CD4-positive, CD25-positive, alpha-beta regulatory T cell (primary cell): ENCODE measurements at places on chromosomes 12 and 14.

- DNase-seq: no peak
These were observed 161.7 kb downstream of the ALX1 start for GRCh38 chr12:85441741-85442140.

GRCh38 chr14:105083926-105084685 is 18.9 kb upstream of the GPR132 start:
- no peak for DNase-seq

GRCh38 chr12:95446506-95446900 is 27.4 kb upstream of the METAP2 start:
- no peak for DNase-seq

DNA sequence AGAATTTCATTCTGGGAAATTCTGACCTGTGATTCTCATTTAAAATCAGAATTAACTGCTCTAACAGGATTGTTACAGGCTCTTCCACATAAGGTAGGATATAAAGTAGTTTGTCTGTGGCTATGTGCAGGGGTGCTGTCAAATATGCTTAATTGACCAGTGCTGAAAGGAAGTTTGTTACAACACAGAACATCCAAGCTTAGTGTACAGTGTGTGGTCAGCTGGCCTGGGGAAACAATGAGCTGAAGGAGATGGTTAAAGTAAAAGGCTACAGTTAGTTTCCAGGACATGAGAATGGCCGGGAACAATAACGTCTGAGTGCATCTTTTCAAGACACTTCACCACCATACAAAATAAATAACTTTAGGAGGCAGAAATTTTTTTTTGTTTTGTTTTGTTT is 68.0 kb downstream of the PKP2 start:
- no peak for DNase-seq

GRCh38 chr12:83092129-83092528 is 405.4 kb downstream of the TMTC2 start:
- no peak for DNase-seq

GRCh38 chr14:92515546-92516343 is 2.2 kb downstream of the RIN3 start:
- no peak for DNase-seq
